Astrocyte of the hippocampus (primary cell): ENCODE measurements at places on chromosomes 7 and 10.

- peak; percentile 78 for DNase-seq
Observed at GRCh38 chr7:135204341-135204749, 7.0 kb downstream of the WDR91 start.

DNA sequence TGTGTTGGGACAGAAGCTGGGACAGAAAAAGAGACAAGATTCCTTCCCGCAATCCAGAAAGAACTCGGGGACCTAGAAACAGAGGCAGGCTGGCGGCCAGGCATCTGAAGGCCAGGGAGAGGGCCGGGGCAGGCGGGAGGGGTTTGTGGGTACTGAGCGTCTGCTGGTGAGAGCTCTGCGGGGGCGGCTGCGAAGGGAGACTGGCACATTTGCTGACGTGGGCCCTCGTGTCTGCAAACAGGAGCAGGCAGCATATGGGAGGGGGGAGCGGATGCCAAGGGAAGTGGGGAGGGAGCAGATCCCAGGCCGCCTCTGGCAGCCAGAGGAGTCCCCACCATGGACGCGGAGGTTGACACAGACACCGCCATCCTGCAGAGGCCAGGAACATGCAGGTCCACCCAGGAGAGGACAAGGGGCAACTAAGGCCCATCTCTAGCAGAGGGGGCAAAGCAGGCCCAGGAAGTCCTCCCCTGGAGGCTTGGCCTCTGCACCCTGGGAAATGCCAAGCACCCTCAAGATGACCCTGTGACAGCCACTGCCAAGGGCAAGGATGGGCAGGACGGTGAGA is 32.2 kb downstream of the KCNH2 start:
- DNase-seq = peak; percentile 60

GRCh38 chr7:106484562-106484961 is 176.4 kb downstream of the CCDC71L start:
- no peak for DNase-seq

DNA sequence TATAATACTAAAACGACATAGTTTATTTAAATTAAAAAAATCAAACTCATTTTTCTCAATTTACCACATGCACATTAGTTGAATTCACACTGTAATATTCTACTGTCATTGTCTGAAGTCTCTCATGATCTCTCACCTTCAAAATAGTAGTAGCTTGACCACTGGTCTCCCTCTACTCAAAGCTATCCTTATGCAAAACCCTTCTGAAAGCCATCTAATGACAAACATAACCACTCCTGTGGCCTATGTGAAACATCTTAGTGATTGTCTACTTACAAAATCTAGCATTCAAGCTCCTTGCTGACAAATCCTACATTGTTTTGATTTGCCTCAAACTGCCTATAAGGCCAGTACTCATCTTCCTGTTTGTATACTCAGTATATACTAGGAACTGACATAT is 606.0 kb upstream of the GHITM start:
- no peak for DNase-seq

DNA sequence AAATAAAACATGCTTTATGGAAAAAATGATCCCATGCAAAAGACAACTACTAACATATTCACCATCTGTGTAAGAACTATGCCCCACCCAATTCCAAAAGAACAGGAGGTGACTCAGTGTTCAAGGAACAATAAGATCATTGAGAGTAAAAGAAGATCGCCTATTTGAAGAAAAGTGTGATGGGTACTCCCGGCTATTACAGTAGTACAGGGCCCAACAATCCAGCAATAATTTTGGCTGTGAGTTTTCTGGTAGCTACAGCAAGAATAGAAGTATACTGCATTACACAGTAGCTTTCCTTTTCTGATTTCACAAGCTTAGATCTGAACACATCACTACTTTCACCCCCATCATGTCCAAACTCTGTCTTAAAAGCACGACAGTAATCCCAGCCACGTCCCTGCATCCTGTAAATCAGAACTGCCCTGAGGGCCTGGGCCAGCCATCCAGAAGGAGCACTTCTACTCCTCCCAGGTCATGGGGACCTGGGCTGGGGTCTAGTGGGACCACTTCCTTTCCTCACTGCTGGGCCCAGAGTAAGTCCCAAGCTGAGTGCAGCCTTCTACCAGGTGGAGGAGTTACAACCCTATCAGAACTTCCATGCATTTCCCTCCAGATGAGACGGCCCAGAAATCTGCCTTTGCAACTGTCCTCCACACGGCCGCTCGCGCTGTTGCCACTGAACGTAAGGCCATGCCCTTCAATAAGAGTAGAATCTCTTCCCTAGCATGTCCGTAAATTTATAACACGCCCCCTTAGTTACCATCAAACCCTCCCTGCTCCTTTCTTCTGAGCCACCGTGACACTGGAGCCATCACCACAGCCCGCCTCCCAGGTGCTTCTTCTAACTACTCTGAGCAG is 7.9 kb downstream of the ESYT2 start:
- peak; percentile 52 for DNase-seq
